Mesangial cell (primary cell): ENCODE measurements at places on chromosomes 5 and 9. TPM values are rescaled to one million over a fixed set of nuclear protein-coding genes. Genes with fewer than 3 reads are reported as not detected.

GHR gene
- 0.49 and 0.51 TPM in 2 replicates for total RNA-seq

KCNV2 gene
- total RNA-seq, result not detected in 2 replicates

MSX2 gene
- total RNA-seq, result 0.16 and 0.38 TPM in 2 replicates

NUTM2F gene
- not detected in 2 replicates for total RNA-seq

LRRC70 gene
- total RNA-seq, result 0.16 and 0.38 TPM in 2 replicates
